ENCODE measurements at places on chromosomes 3 and 15.
A peak's percentile ranks its signal among the peaks of the same experiment; 100 is the strongest.

GRCh38 chr3:95612611-95613010 lies 1201.8 kb upstream of the EPHA6 start:
- DNase-seq, result no peak

DNA sequence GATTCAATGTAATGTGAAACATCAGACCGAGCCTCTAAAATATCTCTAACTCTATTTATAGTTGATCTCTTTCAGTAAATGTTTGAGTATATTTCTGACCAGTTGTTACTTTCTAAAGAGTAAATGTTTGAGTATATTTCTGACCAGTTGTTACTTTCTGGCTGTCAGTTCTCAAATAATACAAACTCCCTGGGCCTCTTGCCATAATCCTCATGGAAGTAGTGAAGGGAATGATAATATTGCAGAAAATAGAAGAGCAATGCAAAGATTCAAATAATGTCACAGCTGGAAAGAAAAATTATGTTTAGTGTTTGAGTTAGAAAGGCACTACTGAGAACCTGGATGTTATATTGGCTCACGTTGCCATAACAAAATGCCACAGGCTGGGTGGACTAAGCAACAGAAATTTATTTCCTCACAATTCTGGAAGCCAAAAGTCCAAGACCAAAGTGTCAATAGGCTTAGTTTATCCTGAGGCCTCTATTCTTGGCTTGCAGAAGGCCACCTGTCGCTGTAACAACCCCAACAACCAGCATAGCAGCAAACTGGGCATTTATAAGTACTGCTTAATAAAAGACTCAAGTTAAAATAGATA lies 470.6 kb upstream of the BCHE start:
- DNase-seq, result no peak

GRCh38 chr3:155553780-155554179 lies 191.1 kb downstream of the PLCH1 start:
- no peak for DNase-seq

- no peak for DNase-seq
These were observed 11.3 kb downstream of the RAB8B start for GRCh38 chr15:63200464-63201249.

DNA sequence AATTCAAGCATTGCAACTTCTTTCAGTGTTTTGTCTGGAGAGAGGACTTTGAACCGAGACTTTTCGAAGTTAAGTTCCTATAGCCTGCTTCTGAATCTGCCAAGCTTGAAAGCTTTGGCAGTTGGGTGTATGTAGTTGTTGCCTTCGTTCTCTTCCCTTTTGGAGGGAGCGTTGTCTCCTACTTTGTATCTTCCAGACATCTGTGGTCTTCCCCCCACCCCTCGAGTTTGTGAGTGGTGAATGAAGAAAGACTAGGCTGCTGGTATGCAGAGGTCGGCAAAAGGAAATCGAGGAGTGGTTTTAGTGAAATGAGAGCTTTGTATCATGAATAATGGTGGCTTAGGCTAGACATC lies 1.3 kb downstream of the CTNNB1 start:
- no peak for DNase-seq

DNA sequence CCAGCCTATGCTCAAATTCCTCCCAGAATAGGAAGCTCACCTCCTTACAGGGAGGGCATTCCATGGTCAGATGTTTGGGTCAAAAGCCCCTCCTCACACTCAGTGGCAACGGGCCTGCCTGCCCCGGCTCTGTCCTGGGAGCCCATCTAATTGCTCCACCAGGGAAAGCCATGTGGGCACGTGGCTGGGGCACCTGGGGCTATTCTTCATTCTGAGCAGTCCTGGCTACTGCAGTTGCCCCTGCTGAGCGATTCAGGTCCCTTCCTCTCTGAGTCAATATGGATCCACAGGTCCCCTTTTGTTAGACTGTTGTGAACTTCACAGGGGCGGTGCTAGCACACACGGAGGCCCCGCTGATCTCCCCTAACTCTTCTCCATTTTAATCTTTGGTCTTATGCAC lies 39.4 kb downstream of the TPRA1 start:
- no peak for DNase-seq

- no peak for DNase-seq
These were observed 64.6 kb downstream of the FBLN2 start for GRCh38 chr3:13613343-13614190.

DNA sequence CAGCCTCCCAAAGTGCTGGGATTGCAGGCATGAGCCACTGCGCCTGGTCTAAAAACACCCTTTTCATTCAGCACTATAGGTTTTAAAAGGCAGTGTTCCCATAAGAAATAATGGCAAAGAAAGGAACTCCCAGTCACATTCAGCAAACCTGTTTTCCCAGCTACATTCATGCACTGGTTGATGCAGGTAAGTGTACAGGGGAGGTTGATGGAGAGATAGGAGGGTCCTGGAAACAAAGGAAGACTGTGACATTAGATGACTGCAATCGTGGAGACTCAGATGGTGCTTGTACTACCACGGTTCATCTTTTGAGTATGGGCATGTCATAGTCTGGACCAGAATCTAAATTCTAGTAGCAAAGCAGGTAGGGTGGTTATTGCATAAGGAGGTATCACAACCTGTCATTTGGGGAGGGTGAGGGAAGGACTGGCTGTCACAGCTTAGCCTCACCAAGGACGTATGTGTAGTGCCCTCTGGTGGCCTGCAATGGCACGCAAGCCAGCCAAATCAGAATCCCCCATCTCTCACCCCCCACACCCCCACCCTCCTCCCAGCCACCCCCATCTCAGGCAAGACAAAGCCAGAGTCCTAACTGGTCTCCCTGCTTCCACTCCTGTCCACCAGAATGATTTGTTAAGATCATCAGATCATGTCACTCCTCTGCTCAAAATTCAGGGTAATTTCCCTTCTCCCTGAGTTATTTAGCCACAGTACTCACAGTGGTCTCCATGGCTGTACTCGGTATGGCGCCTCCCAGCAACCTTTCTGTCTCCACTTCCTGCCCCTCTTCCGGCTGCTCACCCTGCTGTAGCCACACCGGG lies 28.8 kb upstream of the UBL7 start:
- no peak for DNase-seq

GRCh38 chr15:88655103-88655553 lies 16.3 kb downstream of the ISG20 start:
- DNase-seq, result no peak

- no peak for DNase-seq
These were observed 9.4 kb downstream of the ANO10 start for GRCh38 chr3:43612419-43612818.

GRCh38 chr3:65974509-65974908 lies 64.2 kb downstream of the MAGI1 start:
- no peak for DNase-seq

DNA sequence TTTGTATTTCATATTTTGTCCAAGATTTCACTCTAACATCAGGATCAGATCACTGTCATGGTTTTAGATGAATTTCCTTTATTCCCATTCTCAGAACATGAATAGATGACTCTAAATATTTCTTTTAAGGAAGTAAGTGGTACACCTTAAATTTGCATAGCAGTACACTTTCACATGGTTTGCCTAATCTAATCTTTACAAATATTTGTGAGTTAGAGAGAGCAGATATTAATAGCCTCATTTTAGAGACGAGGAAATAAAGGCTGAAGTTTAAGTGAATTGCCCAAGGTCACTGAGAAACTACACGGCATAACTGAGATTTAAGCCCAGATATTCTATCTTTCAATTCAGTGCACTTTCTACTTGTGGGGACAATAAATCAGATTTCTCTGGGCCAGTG lies 14.2 kb downstream of the TERC start:
- no peak for DNase-seq

DNA sequence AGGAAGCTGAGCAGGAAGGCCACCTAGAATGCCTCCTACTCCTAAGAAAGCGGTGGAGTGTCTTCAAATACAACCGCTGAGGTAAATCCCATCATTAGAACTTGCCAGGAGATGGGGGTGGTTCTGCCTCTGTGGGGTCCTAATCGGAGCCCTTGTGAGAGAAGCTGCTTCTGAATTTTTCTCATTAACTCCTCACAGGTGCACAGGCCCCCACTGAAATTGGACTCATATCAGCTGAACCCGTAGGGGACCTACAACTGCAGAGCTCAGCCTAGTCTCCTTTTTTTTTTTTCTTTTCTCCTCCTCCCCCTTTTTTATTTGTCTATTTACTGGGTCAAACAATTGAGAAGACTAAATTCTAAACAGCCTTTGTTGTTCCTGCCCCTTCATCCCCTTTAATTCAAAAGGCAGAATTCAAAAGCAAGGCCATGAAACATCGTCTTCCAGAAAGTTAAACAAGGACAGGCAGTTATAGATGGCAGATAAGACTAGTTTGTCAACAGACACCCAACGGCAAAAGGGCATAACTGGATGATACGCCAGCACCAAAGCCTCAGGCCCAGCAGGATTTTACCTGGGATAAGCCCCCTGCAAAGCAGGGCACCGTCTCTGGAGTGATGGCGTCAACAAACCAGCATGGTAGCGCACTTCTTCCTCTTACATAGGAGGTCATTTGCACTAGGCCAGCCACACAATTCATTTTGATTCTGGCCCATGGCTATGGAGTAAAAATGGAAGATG lies 213.7 kb upstream of the HES1 start:
- no peak for DNase-seq

DNA sequence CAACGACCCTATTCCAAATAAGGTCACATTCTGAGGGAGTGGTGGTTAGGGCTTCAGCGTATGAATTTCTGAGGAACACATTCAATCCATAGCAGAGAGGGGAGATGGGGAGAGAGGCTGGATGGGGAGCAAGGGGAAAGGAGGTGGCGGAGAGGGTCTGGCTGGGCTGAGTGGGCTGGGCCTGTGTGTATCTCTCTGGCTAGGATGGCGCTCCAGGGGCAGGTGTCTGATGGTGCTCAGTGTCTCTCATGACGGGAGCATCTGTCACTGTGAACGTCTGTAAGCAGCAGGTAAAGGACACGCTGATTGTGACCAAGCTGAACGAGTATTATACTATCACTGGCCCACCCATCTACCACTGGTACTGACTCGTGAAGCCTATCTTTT lies 159.6 kb downstream of the XXYLT1 start:
- no peak for DNase-seq

GRCh38 chr15:89112341-89112971 lies 24.2 kb downstream of the ABHD2 start:
- DNase-seq, result no peak

DNA sequence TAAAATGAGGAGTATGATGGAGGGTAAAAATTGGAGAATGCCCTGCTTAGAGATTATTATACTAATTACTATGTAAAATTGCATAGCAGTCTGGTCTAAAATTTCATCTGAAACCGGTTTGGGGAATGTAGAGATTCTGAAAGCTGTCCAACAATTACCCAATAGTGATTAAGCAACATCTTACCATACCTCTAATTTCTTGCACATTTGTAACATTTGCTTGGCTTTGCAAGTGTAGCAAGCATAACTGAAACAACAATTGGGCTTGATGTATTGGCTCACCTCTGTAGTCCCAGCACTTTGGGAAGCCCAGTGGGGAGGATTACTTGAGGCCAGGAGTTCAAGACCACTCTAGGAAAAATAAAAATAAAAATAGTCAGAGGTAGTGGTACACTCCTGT lies 17.4 kb downstream of the AADACL2 start:
- DNase-seq, result no peak

GRCh38 chr15:85494048-85494777 lies 113.8 kb downstream of the AKAP13 start:
- DNase-seq, result no peak

DNA sequence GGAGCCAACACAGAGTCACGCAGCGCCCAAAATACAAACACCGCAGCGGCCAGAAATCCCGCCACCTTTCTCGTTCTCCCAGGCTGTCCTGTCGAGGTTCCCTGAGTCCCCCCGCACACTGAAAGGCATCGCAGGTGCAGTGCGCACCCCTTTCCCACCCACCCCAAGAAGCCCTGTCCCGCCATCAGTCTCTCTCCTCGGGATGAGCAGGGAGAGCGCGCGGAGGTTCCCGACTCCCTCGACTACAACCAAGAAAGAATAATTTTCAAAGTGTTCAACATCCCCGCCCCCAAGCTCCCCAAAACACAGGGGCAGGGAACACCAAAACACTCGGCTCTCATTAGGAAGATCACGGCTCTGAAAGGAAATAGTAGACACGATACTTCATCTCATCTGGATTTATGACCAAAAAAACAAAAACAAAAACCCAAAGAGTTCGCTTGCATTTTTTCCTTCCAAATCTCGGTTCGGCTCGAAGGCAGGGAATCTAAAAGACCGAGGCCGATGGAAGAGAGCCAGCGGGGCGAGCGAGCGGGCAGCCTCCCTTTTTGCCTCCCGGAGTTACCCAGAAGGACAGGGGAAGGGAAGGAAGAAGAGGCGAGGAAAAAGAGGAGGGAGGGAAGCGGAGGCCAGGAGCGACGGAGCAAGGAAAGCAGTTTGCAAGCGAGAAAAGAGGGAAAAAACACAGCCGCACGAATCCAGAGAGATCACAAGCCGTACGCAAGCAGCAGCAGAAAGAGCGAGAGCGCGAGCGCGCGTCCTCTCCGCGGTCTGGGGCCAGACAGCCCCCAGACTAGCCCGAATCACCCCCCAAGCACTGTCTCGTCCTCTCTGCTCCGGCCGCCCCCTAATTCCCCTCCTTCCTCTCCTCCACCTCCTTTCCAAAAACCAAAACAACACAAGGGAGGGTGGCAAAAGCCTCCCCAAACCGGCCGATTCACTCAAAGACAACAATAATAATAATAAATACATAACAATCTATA lies 808 bp downstream of the BCL6 start:
- DNase-seq, result peak; percentile 74

DNA sequence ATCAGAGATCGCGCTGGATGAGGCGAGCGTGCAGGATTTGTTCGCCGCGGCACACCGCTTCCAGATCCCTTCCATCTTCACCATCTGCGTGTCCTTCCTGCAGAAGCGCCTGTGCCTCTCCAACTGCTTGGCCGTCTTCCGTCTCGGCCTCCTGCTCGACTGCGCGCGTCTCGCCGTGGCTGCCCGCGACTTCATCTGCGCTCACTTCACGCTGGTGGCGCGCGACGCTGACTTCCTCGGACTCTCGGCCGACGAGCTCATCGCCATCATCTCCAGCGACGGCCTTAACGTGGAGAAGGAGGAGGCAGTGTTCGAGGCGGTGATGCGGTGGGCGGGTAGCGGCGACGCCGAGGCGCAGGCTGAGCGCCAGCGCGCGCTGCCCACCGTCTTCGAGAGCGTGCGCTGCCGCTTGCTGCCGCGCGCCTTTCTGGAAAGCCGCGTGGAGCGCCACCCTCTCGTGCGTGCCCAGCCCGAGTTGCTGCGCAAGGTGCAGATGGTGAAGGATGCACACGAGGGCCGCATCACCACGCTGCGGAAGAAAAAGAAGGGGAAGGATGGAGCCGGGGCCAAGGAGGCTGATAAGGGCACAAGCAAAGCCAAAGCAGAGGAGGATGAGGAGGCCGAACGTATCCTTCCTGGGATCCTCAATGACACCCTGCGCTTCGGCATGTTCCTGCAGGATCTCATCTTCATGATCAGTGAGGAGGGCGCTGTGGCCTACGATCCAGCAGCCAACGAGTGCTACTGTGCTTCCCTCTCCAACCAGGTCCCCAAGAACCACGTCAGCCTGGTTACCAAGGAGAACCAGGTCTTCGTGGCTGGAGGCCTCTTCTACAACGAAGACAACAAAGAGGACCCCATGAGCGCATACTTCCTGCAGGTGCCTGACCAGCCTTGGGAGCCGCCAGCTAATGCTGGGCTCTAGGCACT lies 819 bp downstream of the KLHL40 start:
- no peak for DNase-seq
